ENCODE measurements at places on chromosomes 5 and 9.
A peak's percentile ranks its signal among the peaks of the same experiment; 100 is the strongest.

- no peak for DNase-seq
Observed at GRCh38 chr5:171906703-171907590, 99.5 kb downstream of the FBXW11 start.

DNA sequence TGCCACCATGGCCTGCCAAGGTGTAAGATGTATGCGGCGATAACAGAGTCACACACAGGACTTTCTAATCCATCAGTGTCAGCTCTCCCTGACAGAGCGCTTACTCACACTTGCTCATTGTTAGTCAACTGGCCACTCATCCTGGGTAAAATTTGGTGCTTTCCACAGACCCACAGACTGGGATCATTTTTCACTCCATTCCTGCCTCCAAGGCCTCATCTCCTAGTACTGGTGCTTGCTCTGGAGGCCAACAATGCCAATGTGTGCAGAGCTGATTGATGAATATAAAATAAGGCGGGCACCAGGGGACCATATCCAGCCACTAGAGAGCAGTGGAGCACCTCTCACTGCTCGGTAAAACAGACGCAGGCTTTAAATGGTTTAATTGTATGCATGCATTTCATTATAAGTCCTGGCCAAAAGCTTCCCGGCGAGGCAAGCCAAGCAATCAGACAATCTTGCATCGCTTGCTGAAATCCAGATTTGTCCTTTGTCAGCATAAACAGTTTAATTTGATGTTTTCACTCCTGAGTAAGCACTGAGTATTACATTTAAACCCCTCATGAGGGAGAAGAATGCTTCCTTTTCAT is 22.3 kb downstream of the PSMB7 start:
- DNase-seq = no peak

DNA sequence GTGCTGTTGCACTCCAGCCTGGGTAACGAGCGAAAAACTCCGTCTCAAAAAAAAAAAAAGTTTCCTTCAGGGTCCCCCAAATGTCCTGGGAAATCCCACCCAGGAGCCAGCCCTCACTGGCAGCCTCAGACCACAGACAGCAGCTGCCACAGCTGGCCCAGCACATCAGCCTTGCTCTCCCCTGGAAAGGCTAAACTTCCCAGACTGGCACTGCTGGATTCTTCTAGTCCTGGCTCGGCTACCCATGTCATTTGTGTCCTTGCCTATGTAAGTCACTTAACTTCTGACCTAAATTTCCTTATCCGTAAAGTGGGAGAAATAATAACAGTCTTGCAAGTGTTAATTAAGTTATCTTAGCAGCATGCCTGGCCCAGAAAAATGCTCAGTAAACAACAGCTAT is 8.6 kb upstream of the PRRC2B start:
- DNase-seq = no peak

DNA sequence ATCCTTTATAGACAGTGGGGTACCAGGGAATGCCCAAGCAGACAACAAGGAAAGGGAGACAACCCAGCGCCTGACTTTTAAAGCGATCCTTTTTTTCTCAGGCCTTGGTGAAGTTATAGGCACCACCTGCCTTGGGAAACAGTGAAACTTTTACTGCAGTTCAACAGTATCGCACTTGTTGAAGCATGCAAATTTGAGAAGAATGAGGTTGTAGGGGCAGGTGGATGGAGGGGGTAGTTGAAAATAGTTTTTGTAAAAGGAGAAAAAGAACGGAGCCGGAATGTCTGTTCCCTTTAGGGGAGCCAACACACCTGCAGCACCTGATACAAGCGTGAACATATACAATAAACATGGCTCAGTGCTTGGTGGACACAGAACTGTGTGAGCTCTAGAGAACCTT is 190.2 kb upstream of the NR3C1 start:
- DNase-seq = no peak

GRCh38 chr5:132496631-132497487 is 6.3 kb upstream of the IRF1 start:
- DNase-seq = peak; percentile 91

DNA sequence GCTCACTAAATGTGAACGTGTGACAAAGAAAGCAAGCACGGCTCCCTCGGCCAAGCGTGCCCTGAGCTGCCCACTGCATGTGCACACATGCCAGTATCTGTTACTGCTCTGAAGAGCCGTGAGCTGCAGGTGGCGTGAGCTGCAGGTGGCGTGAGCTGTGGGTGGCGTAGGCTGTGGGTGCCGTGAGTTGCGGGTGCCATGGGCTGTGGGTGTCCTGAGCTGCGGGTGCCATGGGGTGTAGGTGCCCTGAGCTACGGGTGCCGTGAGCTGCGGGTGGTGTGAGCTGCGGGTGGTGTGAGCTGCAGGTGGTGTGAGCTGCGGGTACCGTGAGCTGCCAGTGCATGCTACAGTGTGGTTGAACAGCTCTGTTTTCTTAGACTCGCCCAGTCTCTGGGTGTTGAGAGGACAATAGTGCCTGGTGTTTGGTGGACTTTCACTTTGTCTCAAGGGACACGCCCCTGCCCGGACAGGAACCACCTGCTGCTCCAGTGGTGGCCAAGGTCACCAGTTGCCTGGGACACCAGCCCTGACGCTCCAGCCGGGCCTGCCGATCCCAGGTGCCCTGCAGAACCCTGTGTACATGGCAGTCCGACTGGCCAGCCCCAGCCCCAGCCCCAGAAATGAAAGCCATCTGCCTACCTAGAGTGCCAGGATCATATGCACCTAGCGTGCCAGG is 6.7 kb downstream of the CCDC187 start:
- no peak for DNase-seq

DNA sequence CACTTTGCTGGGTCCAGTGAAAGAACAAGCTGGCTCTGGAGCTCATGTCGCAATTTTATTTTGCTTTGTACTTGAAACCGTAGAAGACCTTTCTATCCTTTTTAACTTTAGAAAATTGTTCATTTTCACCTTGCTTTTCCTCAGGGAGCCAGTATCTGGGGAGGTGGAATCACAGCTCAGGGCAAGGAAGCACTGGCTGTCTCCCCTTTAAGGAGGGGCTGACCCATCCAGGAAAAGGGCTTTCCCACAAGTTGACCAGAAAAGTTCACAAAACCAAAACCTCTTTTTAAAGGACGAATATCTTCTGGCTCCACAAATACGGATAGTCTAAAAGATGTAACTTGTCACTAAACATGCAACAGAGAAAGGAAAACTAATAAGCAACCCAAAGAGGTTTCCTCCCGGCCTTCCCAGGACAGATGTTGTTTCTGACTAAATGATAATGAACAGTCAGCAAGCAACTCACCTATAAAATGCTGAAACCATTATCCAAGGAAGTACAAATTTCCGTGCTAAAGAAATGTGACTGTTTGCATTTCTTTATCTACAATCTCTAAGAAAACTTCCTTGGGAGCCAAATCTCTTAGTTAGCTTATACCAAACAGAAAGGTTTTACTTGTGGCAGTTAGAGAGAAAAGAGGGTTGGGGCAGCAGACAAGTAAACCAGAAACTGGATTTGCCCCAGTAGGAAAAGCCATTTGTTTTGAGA is 278.2 kb downstream of the PLK2 start:
- DNase-seq = no peak

- no peak for DNase-seq
Observed at GRCh38 chr5:61667525-61668218, 335.6 kb downstream of the ZSWIM6 start.

DNA sequence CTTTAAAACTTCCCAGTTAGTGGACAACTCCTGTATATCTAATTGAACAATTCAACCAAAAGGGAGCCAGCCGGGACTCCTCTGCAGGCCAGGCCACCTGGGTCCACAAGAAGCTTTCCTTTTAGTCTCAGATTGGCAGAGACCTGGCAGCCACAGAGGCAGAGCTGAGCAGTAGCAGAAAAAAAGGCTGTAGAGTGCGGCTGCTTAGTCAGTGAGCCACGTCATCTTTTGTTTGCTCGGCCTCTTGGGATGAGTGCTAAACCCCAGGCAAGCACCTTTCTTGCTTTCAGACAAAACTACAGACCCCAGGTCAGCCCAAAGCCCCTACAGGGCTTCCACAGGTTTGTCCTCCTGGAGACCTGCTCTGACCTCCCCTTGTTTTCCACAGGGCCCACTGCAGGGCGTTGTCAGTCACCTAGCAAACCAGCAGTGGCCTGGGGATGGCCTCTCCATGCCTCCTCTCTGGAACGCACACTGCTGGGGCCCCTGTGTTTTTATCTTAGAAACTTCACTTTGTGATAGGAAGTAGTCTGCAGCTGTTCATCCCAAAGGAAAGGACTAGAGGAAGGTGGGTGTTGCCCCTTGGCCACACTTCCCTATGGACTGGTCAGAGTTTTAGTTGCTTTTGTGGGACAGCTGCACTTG is 49.9 kb downstream of the SHB start:
- DNase-seq = no peak

All from left forelimb (tissue), 1 donor.